ENCODE measurements at places on chromosomes 4 and X.
A peak's percentile ranks its signal among the peaks of the same experiment; 100 is the strongest.

DNA sequence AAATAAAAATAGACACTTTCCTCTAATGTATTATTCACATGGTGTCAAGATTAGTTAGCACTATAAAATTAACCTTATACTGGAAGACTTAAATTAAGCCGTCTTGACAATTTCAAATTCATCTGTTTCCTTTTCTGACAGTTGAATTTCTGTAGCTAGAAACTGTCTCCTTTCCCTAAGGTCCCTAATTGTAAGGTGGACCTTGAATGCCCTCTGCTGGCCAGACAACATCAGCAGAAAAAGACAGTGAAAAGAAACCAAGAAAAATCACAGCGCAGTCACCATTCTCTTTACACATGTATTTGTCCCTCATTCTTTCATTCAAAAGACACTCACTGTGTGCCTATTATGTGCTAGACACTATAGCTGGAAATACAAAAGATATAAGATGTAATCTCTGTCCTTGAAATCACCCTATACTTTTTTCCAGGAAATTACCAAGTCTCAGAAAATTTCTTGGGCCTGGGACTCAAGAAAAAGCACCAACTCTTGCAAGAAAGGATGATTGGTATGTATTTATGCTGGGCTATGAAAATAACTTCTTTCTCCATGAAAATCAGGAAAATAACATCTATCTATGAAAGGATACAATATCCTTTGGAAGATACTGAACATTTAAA, 32.7 kb upstream of the AMBN start:
- peak; percentile 16 for DNase-seq

GRCh38 chrX:8731559-8732395, at the start of gene ANOS1:
Gene ANOS1, minus strand, starts transcription at chrX:8732137. Its CDS starts 101 bp downstream, at chrX:8732036.
- no peak for DNase-seq

DNA sequence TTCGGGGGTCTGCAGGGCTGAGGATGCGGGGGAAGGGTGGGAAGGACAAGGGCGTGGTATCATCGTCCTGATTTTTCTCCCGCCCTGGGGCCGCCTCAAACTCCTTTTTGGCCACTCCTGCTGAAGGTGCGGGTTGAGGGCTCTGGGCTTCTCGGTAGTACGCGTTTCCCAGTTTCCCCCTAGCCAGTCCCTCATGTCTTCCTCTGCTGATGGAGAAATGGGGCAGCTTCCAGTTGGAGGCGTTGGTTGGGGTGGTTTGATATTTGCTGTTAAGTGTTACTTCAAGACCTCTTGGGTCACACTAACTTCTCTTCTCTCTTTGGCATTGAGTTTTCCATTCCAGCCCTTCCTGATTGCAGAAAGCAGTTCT, 482 bp downstream of the GSTCD start:
- DNase-seq: no peak

- DNase-seq: no peak
Measured at GRCh38 chr4:8140915-8141314, 17.7 kb downstream of the ABLIM2 start.

- no peak for DNase-seq
Measured at GRCh38 chr4:47238667-47239066, 207.3 kb downstream of the GABRB1 start.

DNA sequence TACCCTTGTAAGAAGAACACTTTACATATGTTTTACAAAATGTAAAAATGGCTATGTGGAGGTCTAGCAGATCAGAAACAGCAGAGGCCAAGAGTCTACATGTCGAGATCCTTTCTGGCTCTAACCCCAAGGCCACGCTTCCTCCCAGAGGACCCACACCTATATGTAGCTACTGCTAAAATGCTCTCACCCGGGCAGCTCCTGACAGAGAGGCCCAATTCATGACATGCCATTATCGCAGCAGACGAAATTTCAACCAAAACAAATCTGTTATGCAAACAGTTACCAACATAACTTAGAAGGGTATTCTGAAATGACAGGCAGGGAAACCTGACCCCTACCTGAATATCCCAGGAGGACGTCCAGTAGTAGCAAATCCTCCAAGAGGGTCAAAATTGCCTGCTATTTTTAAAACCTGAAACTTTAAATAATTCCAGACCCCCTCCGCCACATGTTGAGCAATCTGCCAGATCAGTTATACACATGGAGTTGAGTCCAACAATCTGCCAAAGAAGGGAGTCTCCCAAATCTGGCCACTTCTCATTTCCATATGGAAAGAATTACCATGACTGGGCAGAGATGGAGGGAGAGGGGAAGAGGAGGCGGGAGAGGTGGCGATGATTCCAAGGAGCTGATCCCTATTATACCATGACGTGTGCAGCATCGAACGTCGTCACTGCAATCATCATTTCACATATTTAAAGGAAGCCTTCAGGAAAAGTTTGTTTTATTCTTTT, 192.9 kb upstream of the TBL1X start:
- peak; percentile 86 for DNase-seq

GRCh38 chr4:128450326-128451120, 162.9 kb upstream of the PGRMC2 start:
- no peak for DNase-seq
